ENCODE measurements at places on chromosomes 12 and 14.

GRCh38 chr14:83473416-83474235 lies 1940.0 kb upstream of the SEL1L start:
- no peak for DNase-seq

DNA sequence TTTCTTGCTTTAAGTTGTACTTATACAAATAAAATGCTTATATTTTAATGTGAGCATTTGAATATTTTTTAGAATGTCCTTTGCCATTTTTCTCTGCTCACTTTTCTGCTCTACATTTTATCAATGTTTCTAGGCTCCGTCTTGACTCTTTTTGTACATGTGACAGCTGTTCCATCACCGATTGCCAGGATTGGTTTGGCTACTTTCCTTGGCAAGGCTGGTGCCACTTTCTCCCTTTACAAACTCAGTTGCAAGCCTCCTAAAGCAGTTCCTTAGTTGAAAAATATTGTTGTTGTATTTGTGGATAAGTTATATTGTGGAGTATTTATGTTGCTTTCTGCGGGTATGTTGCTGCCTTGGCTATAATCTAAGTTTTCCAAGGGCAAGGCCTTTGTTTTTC lies 63.4 kb downstream of the DACT1 start:
- DNase-seq, result no peak

- DNase-seq, result no peak
These were observed 3.5 kb upstream of the SCNN1A start for GRCh38 chr12:6378709-6379472.

GRCh38 chr14:63611078-63611477 lies 30.6 kb downstream of the WDR89 start:
- no peak for DNase-seq

GRCh38 chr14:94598816-94599655 lies 13.2 kb upstream of the SERPINA3 start:
- no peak for DNase-seq

DNA sequence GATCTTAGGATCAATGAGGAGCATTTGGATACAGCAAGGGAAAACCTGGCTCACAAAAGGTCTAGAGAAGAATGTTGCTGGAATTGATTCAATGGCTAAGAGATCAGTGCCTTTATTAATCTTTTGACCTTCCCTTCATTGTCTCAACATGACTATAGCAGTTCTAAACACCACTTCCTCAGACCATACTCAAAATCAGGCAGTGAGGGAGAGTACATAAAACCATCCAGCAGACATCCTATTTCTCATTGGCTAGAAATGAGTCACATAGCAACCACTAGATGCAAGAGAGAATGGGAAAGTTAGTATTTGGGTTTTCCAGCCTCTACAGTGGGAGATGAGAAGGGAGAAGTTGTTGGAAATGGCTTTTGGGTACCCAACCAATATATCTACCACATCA lies 151.4 kb upstream of the NUDT4 start:
- DNase-seq, result no peak

DNA sequence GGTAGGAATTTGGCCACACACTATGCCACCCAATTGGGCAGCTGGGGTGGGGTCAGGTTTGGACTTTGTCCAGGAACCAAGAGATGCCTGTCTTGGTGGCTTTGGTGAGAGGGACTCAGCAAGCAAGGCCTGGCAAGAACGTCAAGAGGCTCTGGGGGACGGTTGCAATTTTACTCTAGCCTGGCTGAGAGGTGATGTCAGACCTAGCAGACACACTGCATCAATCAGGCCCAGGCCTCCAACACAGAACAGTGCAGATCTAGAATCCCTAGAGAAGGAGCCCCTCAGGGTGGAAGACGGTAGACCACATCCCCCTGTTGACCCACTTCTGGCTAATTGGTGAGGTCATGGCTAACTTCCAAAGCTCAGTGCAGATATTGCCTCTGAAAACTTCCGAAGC lies 1.6 kb upstream of the UNC119B start:
- no peak for DNase-seq

DNA sequence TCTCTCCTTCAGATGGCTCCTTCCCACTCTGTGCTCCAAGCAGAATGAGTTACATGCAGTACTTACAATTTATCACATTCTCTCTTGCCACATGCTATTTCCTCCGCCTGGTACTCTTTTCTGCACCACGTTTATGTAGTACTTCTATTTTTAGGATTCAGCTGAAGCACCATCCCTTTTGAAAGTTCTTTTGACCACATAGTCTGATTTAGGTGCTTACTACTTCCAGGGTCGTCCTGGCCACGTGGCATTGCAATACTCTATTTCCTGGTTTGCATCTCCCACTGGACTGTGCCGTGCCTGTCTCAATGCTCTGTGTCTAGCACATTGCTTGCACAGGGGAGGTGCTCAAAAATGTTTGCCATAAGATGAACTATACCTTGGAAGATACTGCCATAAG lies 16.3 kb upstream of the TBC1D30 start:
- no peak for DNase-seq

- DNase-seq, result no peak
These were observed 910 bp upstream of the SRP54 start for GRCh38 chr14:34981743-34982420.

GRCh38 chr12:106522708-106523107 lies 60.1 kb upstream of the RFX4 start:
- no peak for DNase-seq

GRCh38 chr14:52363041-52363704 lies 49.1 kb downstream of the PTGER2 start:
- no peak for DNase-seq

Data from cortex of kidney (tissue), 1 donor.